ENCODE measurements at places on chromosomes 1 and 21. TPM values are rescaled to one million over a fixed set of nuclear protein-coding genes. Genes with fewer than 3 reads are reported as not detected.

The JUN gene
- 51.4 TPM for total RNA-seq

DNA sequence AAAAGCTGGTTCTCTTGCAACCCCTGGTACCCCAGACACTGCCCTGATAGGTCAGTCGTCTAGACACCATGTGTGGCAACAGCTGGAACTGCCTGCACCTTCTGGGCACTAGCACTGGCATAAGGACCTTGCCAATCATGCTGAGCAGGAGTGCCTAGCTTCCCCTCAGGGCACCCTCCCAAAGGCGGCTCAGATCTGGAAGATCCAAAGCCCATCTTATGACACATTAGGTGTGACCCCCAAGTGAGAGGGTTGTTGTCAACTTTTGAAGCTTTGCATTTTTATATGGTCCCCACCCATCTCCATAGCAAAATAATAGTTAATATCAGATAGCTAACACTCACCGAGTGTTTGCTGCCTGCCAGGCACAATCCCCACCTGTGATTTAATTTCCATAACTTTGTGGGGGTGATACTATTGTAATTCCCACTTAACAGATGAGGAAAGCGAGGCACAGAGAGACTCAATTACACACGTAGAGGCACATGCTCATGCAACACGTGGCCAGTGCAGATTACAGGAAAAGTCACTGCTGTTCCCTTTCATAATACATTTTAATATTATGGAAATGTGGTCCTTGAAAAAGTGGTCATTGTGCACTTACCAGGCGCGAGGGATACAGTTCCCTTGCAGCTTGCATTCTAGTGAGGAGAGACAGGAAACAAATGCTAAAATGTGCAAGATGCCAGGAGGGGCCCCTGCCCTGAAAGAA is 25.8 kb downstream of the EXOC8 start:
- H3K27me3 ChIP-seq, result no peaks in the 10 kb centered on the region
- no peak for DNase-seq
- no peak overlapping the region for H3K4me3 ChIP-seq
- H3K36me3 ChIP-seq, result no peaks in the 10 kb centered on the region
- no peaks in the 10 kb centered on the region for H3K4me1 ChIP-seq
- no peak overlapping the region for H3K27ac ChIP-seq

GRCh38 chr1:164440232-164440631 is 118.8 kb upstream of the PBX1 start:
- DNase-seq, result no peak
- no peaks in the 10 kb centered on the region for H3K4me1 ChIP-seq
- no peak overlapping the region for H3K27ac ChIP-seq
- no peak overlapping the region for H3K4me3 ChIP-seq
- H3K27me3 ChIP-seq, result no peaks in the 10 kb centered on the region
- H3K36me3 ChIP-seq, result no peaks in the 10 kb centered on the region

- H3K4me1 ChIP-seq, result peaks cover 29% of the 10 kb centered on the region
- H3K36me3 ChIP-seq, result no peaks in the 10 kb centered on the region
- H3K27me3 ChIP-seq, result no peaks in the 10 kb centered on the region
- DNase-seq, result peak; percentile 93
- peak overlapping the region; percentile 74 for H3K4me3 ChIP-seq
Observed at GRCh38 chr21:45615145-45615711, 28.3 kb upstream of the PCBP3 start.

The RIPPLY3 gene
- not detected for total RNA-seq

DNA sequence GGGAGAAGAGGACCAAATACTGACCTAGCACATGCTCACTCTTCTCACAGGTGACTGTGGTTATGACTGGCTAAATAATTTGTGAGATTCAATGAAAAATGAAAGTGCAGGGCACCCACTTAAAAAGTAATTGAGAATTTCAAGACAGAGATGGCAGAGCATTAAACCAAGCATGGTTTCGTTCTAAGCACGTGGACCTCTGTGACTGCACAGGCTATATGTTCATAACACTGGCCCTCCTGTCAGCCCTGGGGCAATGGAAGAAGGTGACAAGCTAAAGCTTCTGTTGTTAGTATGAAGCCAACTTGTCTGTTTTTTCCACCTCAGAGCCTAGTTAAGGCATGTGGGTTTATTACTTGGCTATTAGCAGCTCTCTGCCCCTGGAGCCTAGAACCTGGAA is 130.9 kb downstream of the FASLG start:
- no peak overlapping the region for H3K27ac ChIP-seq
- H3K4me3 ChIP-seq, result no peak overlapping the region
- H3K27me3 ChIP-seq, result no peaks in the 10 kb centered on the region
- DNase-seq, result no peak
- peaks cover 2% of the 10 kb centered on the region for H3K4me1 ChIP-seq

- DNase-seq, result no peak
- H3K27ac ChIP-seq, result no peak overlapping the region
- no peaks in the 10 kb centered on the region for H3K36me3 ChIP-seq
Observed at GRCh38 chr1:58561633-58562032, 15.1 kb upstream of the OMA1 start.

All from activated CD8-positive, alpha-beta T cell treated with anti-CD3 and anti-CD28 coated beads for 36 hours (primary cell).